ENCODE measurements at places on chromosomes 2 and 18.

- no peak for DNase-seq
These were observed 56.6 kb downstream of the SYT4 start for GRCh38 chr18:43220691-43221090.

DNA sequence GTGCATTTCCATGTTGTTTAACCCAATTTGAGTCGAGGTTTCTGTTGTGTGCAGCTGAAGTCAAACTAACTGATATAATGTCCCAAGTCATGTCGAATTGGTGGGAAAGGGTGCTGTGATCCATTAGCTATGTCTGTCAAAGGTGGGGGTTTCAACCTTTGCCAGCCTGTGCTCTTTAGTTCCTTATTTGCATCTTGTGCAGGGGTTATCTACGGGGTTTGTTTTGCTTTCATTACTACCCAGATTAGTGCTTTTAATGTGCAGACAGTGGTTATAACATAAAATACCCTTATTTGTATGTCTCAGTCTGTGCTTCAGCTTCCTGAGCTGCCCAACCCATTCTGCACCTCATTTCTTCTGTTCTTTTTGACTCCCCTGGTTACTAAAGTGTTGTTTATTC is 271.9 kb upstream of the CXCR4 start:
- DNase-seq: no peak

GRCh38 chr18:11149441-11150270 is at the start of gene PIEZO2:
Gene PIEZO2 (minus strand): TSS chr18:11149569. CDS start chr18:11148588, 981 bp downstream.
- DNase-seq: no peak

DNA sequence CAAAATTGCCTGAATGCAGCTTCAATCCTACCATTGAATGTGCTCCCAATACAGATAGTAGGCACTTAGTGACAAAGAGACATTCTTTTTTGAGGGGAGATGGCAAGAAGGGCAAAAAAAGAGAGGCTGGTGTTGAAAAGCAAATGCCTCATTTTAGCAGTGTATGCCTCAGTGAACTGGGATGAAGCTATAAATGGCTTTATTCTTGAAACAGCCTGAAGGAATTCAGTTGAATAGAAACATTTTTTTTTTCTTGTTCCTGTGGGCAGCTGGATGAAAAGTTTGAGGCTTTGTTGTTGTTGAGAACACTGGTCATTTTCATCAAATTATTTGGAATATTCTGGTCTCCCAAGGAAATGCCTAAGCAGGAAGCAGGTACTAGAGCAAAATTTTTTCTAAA is 228.9 kb downstream of the RNF144A start:
- DNase-seq: no peak

- no peak for DNase-seq
These were observed 854.3 kb upstream of the ACVR2A start for GRCh38 chr2:146990311-146991054.

All from stimulated activated CD8-positive, alpha-beta memory T cell treated with anti-CD3 and anti-CD28 coated beads, Interleukin-2, amount 100 ng/mL, for 1 hour (primary cell).